PC-9 (cell line): ENCODE measurements at places on chromosomes 2 and 18.
A peak's percentile ranks its signal among the peaks of the same experiment; 100 is the strongest.

- DNase-seq: peak; percentile 56
These were observed 25.3 kb downstream of the MMADHC start for GRCh38 chr2:149562324-149562723.

DNA sequence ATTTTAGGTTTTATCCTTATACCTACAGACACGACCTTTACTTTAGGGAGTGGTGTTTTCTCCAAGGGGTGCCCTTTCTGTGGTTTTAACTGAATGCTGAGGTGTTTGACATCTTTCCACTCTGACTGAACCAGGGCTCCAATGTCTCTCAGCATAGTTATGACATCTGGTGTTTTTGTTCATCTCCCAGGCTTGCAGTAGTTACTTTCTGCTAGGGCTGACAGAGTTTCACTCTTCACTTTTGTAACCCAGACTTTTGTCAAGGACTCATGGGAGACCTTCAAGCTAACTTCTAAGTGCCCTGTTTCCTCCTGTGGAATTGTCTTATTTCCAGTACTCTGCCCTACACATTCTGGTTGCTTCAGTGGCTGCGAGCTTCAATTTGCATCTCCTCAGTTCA is 103.1 kb downstream of the CCDC85A start:
- no peak for DNase-seq

DNA sequence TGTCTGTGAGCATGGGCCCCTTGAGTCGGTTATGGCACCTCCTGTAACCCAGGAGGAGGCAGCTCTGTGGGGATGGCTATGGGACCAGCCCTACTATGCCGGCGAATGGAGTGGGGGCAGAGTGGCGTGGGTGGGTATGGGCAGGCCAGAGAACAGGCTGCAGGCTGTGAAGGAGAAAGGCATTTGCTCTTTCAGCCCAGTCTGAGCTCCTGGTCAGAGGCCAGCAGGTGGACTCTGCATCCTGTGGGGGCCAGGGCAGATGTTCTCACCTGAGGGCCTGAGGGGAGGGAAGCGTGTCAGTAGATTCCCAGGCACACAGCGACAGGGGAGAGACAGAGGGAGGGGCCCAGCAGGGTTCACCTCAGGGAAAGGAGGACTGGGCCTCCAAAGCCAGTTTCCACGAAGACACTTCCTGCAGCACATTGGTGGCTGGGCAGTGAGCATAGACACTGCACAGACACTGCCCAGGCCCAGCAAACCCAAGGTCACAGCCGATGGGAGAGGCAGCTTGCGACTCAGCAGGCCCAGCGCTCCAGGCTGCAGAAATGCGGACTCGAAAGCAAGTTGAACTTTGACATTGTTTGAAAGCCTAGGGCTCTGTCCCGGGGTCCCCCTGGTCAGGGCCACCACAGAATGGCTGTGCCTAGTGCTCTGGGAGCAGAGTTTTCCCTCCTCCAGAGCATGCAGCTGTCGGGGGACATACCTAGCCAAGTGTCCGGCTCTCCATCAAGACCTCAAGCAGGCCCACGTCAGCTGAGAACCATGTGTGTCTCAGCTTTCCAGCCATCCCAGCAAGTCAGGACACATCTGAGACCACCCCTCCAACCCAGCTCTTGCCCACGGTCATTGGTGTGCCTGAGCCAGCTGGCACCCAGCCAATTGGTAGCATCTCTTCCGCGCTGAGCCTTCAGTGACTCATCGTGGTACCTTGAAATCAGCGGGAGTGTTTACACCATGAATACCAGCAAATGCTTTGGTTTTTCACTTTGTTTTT is 53.8 kb downstream of the TGOLN2 start:
- peak; percentile 58 for DNase-seq

- no peak for DNase-seq
These were observed 99.0 kb upstream of the SATB2 start for GRCh38 chr2:199556527-199557285.

DNA sequence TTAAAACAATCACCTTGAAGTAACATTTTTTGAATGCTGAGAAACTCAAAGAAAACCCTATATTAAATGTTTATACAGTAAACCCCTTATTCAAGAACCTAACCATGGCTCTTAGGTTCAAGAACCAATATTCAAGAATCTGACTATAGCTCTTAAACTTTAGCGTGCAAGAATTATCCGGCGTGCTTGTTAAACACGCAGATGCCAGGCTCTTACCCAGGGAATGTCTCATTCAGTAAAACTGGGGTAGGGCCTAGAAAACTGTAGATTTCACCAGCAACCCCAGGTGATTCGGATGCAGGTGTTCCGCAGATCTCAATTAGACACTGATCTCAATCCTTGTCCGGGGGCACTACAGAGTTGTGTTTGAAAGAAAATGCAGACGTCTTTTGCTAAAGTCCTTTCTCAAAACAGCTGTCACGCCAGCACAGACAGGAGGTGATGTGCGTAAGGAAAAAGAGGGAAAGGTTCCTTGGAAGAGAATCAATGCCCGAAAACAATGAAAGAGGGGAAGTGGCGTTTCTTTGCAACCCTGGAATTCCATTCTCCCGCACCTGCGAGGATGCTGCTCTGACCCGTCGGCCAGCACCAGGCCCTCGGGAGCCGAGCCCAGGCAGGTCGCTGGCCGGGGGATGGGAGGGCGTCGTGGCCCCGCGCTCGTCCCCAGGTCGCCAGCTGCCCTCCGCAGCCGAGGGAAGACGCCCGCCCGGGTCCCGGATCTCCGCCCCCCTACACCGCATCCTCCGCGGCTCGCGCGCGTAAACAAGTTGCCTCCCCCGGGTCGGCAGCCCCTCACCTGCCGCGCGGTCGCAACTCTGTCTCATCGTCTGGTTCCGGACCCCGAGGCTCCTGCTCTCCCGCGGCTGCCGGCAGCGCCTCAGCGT is 851 bp downstream of the EIF2AK3 start:
- DNase-seq: no peak

- DNase-seq: no peak
These were observed 93.3 kb downstream of the CTAGE1 start for GRCh38 chr18:22324191-22325131.

GRCh38 chr18:3869848-3870247 is 419.9 kb downstream of the TGIF1 start:
- no peak for DNase-seq

DNA sequence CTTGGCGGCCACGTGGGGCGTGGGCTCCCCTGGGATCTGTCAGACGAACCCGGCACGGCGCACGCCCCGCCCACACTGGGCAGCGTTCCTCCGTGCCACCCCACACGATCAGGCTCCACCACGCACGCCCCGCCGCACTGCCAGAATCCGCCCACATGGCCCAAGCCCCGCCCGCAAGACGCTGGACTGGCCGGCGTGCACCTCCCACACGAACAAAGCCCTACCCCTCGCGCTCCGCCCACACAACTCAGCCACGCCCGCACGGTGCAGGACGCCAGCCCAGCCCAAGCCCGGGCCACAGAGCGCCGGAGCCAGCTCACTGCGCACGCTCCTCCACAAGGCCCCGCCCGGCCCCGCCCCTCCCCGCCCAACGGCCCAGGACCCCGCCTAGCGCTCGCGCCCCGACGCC is 555 bp downstream of the TMEM18 start:
- DNase-seq: peak; percentile 90

DNA sequence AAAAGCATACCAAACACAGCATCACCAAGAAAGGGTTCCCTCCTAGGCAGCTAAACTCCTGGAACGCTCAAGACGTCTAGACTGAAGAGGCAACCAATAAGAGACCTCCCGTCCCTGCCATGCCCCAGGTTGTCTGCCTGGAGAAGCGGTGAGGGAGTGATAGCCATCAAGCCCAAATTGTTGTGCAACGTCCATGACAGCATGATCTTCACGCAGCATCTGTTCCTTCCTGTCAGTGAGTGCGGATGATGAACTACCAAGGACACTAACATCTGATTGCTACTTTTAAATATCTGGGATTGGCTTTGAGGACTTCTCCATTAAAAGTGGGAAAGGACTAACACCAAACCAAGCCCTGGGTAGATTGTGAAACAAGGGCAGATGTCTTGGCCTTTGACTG is 149.7 kb downstream of the TXNL1 start:
- DNase-seq: no peak

GRCh38 chr2:219612577-219613286 is 14.7 kb upstream of the SLC4A3 start:
- no peak for DNase-seq

DNA sequence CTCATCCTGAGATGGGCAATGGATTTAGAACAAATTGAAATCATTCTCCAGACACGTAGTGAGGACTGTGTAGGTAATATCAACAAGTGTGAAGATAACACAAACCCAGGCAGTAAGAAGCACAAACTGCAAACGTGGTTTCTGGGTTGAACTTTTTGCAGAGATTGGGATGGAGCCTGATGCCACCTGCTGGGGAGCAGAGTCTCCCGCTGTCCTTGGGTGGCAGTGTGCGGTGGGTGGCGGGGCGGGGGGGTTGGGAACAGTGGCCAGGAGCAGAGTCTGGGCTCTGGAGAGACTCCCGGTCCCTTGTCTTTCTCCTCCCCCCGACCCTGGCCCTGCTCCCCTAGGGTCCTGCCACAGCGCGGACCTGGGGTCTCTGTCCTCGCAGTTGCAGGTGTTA is 19.5 kb downstream of the TRAF3IP1 start:
- peak; percentile 19 for DNase-seq

GRCh38 chr2:37085731-37086147 is 1.4 kb downstream of the GPATCH11 start:
- DNase-seq: no peak

- DNase-seq: no peak
These were observed 543.0 kb downstream of the PLCL1 start for GRCh38 chr2:198347349-198347748.

DNA sequence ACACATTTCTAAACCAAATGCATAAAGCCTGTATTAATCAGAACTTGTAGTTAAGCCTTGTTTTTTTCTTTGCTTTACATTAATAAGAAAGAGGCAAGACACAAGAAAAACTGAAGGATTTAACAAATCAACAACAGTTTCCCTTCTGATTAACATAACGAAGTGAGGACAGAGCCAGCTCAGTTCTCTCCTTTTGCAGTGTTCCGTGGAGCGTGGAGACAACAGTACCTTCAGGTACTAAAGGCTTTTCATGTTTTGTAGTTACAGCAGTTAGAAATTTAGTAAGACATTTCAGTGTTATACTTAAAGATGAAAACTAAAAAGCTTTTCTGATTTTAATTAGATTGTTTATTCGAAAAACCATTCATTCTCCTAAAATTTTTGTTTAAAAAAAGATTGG is 115.2 kb downstream of the FMNL2 start:
- DNase-seq: no peak

GRCh38 chr2:226423498-226423960 is 376.1 kb downstream of the IRS1 start:
- peak; percentile 41 for DNase-seq
